Fibroblast of the aortic adventitia (primary cell): ENCODE measurements at places on chromosomes 6 and 20. TPM values are rescaled to one million over a fixed set of nuclear protein-coding genes. Genes with fewer than 3 reads are reported as not detected.

TRIM15 gene
- not detected in 2 replicates for total RNA-seq

FLRT3 gene
- total RNA-seq = 0.54 and 5.9 TPM in 2 replicates

ADGRF1 gene
- total RNA-seq = not detected in 2 replicates

DZANK1 gene
- 0.99 and 1.5 TPM in 2 replicates for total RNA-seq

OTOR gene
- not detected in 2 replicates for total RNA-seq

WFDC10B gene
- not detected in 2 replicates for total RNA-seq

EYA2 gene
- 0.57 and 1.6 TPM in 2 replicates for total RNA-seq

TSBP1 gene
- total RNA-seq = not detected in 2 replicates
